H1 (cell line): ENCODE measurements at places on chromosomes 11 and 22. TPM values are rescaled to one million over a fixed set of nuclear protein-coding genes. Genes with fewer than 3 reads are reported as not detected.

DNA sequence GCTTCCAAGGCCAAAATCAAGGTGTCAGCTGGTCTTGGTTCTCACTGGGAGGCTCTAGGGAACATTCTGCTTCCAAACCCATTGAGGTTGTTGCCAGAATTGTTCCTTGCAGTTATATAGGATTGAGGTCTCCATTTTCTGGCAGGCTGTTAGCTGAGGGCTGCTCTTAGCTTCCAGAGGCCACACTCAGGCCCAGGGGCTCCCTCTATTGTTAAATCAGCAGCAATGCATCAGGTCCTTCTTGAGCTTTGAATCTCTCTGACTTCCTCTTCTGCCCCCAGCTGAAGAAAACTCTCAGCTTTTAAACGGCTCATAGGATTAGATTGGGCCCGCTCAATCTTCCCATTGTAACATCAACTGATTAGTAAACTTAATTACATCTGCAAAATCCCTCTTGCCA lies 39.3 kb upstream of the BSX start:
- DNase-seq: no peak

- DNase-seq: peak; percentile 76
These were observed 14.7 kb downstream of the IGLL1 start for GRCh38 chr22:23565305-23565914.

GRCh38 chr11:90500922-90501568 lies 278.2 kb upstream of the CHORDC1 start:
- DNase-seq: no peak

DNA sequence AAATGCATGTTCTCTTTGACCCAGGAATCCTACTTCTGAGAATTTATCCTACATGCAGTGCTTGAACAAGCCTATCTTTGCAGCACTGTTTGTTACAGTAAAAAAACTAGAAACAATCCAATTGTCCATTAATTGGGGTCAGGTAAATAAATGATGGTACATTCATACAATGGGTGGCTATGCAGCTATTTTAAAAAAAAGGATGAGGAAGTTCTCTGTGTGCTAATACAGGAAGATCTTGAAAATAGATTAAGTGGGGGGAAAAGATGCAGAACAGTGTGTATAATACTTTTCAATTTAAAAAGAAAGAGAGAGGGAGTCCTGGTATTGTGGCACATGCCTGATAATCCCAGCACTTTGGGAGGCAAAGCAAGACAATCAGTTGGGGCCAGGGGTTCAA lies 9.5 kb upstream of the CREB3L1 start:
- no peak for DNase-seq

DNA sequence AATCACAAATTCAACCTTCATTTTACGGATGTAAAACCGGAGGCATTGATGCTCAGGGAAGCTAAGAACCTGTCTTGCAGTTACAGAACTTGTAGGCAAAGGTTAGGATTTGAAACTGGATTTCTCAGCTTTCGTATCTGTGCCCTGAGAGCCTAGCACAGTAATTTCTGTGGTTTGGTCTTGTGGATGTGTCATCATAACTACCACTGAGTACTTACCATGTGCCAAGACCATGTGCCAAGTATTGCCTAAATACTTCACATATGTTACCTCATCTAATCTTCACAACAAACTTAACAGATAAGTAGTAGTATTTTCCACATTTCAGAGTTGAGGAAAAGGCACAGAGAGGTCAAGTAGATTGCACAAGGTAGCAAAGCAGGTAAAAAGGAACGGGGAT lies 140.7 kb downstream of the NXPE2 start:
- no peak for DNase-seq

GRCh38 chr11:96054870-96055705 lies 131.2 kb upstream of the MTMR2 start:
- no peak for DNase-seq

DNA sequence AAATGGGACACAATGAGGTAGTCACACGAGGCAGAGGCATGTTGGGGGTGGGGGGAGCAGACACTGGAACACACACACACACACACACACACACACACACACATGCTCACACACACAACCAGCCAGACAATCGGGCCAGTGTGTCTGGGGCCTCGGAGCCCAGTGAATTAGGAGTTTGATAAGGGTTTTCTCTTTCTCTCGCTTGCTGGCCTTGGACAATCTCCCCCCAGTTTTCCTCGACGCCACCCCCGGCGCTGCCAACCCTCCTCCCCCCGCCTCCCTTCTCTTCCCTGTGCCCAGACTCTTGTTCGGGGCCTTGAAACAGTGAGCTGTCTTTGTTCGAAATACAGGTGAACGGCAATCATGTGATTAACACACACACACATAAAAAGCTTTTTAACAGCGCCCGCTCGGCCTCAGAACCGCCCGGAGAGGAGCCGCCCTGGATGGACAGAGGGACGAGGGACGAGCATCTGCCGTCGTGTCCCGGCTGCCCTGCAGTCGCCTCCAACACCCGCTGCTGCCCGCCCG lies 1.5 kb upstream of the SOX10 start:
- DNase-seq: no peak

DNA sequence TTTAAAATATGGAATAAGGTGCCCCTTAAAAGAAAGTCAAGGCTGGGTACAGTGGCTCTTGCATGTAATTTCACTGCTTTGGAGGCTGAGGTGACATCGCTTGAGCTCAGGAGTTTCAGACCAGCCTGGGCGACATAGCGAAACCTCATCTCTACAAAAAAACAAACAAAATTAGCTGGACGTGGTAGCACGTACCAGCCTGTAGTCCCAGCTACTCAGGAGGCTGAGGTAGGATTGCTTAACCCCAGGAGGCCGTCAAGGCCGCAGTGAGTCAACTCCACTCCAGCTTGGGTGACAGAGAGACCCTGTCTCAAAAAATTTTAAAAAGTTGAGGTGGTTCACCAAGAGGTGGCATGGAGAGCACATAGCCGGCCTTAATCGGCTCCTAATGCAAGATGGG lies 17.7 kb upstream of the ADORA2A start:
- no peak for DNase-seq

DNA sequence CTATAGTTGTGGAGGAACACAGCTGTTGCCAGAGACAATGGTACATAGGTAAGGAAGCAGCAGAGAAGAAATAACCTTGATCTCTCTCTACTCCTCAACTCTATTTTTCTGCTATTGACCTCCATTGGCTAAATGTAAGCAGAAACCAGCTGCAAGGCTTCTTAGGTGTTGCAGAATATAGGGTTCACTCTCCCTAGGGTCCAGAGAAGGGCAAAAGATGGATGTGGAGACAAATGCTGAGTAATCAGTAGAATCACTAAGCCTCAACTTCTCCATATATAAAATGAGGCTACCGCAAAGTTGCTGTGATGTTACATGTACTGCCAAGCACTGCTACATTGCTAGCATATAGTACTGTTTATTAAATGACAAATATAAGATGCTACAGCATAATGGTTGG lies 120.6 kb downstream of the PDE3B start:
- no peak for DNase-seq

- DNase-seq: no peak
These were observed 113.5 kb downstream of the NTM start for GRCh38 chr11:131483877-131484276.

- no peak for DNase-seq
These were observed 296.2 kb downstream of the CNTN5 start for GRCh38 chr11:99316776-99317520.

DNA sequence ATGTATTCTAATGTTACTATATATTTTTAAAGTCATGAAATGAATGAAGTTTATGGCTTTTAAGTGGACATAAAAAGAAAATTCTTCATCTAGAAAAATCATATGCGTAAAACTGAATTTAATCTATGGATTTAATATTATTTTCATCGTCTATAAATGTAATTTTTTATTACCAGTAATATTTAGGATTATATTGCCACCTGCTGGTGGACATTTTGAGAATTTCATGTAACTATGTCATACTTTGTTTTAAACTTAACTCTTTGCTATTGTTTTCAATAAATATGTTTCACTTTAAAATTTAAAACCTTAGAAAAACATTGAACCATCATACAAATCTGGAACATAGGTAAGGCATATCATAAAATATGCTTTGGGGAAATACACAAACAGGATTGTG lies 66.5 kb upstream of the CEP126 start:
- DNase-seq: no peak

- no peak for DNase-seq
These were observed 13.7 kb downstream of the ROBO3 start for GRCh38 chr11:124878759-124879492.

DNA sequence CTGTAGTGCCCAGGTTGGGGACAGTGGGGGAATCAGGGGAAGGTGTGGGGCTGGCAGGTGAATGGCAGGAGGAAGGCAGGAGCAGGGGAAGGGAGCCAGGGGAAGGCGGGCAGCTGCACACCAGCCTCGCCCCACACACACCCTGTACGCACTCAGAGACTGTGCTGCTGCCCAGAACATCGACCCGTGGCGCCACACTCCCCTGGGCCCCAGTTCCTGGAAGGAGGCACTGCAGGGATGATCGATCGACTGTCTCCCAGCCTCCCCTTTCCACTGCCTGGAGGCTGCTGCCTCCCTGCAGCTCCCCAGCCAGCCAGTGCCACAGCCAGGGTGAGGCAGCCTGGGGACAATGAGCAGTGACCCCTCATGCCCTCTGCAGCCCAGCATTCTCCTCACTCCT lies 19.2 kb downstream of the PDE2A start:
- DNase-seq: no peak

DNA sequence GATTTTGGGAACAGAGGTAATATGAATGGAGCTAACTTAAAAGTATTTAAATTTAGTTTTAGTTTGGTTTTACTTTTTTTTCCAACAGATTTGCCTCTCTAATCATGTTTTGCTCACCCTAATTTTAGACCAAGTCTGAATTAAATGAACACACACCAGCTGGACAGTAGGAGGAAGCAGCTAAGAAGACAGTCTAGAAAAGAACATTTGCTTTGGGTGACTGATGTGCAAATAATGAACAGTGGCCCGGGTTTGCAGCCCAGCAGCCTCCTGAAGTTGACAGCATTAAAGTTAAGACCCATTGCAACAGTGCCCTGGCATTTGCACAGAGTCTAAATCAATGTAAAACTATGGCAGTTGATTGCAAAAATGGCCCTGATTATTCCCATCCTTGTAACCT lies 66.4 kb upstream of the SORL1 start:
- no peak for DNase-seq

- DNase-seq: no peak
These were observed 17.3 kb downstream of the TRAF6 start for GRCh38 chr11:36492724-36493304.

GRCh38 chr11:131234221-131234620 lies 136.2 kb upstream of the NTM start:
- no peak for DNase-seq

DNA sequence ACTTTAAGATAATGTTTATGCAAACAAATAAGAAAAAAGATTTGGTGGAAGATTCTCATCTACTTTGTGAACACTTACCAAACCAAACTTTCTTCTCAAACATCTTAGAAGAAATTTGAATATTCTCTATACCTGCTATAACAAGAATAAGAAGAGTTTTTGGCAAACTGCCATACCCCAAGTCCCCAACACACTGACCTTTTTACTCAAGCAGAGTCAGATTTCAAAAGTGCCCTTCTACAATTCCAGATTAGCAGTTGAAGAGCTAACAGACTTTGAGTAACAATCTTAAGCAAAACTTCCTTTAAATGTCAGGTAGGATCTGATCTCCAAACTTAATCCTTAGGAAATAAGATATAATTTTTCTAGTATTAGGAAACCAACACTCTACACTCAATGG lies 33.9 kb downstream of the TSG101 start:
- DNase-seq: no peak

DNA sequence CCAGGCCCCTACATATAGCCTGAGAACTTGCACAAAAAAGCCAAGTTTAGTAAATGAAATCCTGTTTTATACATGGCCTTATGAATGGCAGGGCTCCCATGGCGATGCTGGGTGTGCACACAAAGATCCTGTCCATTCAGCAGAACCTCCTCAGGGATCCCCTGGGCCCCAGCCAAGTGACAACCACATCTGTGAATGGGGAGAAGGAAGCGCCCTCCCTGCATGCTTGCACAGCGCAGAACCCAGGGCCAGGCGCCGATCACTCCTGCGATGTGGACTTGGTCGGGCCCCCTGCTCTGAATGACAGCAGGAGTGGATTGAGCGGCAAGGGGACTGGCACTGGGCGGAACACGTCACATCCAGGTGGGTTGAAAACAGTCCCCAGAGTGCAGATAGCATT lies 4.5 kb upstream of the CDC42EP2 start:
- DNase-seq: no peak

GRCh38 chr11:132099692-132100091 lies 729.3 kb downstream of the NTM start:
- DNase-seq: no peak

GRCh38 chr22:22588485-22589164 lies 29.6 kb upstream of the PRAME start:
- no peak for DNase-seq

DNA sequence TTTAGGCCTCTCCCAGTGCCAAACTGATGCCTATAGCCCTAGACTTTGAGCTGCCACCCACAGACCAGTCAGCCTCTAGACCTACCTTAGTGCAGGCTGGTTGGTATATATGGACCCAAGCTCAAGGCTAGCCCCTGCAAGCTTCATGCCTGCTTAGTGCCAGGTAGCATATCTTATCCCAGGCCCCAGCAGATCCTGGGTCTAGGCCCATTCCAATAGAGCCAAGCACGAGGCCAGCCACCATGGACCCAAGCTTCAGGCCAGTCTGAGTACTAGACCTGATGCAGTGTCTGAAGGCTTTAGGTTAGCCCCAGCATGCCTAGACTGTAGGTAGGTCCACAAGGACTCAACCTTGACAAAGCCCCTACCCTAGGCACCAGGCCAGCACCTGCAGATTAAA lies 1081.7 kb downstream of the JRKL start:
- no peak for DNase-seq

DNA sequence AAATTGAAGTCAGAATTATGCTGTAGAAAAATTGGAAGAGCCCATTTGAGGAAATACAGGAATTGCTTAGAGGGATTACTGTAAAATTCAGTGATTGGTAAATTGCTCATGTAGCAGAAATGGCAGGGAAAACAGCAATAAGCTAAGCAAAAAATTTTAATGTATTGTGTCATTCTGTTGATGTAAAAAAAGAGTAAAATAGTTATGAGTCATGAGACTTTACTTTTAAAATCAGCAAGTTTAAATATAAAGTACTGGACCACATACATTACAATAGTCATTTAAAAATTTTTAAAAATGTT lies 10.4 kb downstream of the PDHX start:
- no peak for DNase-seq

The TRIM6 gene
- 20.6 and 21.6 TPM in 2 replicates for total RNA-seq

The KCNK4 gene
- 0.19 TPM in 1 of 2 replicates, not detected in the other for total RNA-seq

The BTBD18 gene
- total RNA-seq: not detected in 2 replicates

The PAMR1 gene
- 3.0 TPM in 2 replicates for total RNA-seq

The PHF21B gene
- total RNA-seq: 57.2 and 68.1 TPM in 2 replicates

The MFRP gene
- not detected in 2 replicates for total RNA-seq

The CCDC81 gene
- 0.58 and 1.4 TPM in 2 replicates for total RNA-seq

The KLHL35 gene
- 0.35 and 0.40 TPM in 2 replicates for total RNA-seq

The CRYBA4 gene
- total RNA-seq: 0.67 and 1.5 TPM in 2 replicates
